ENCODE measurements at places on chromosomes 5 and 9.

GRCh38 chr5:68443091-68443490, 227.5 kb downstream of the PIK3R1 start:
- DNase-seq, result no peak

DNA sequence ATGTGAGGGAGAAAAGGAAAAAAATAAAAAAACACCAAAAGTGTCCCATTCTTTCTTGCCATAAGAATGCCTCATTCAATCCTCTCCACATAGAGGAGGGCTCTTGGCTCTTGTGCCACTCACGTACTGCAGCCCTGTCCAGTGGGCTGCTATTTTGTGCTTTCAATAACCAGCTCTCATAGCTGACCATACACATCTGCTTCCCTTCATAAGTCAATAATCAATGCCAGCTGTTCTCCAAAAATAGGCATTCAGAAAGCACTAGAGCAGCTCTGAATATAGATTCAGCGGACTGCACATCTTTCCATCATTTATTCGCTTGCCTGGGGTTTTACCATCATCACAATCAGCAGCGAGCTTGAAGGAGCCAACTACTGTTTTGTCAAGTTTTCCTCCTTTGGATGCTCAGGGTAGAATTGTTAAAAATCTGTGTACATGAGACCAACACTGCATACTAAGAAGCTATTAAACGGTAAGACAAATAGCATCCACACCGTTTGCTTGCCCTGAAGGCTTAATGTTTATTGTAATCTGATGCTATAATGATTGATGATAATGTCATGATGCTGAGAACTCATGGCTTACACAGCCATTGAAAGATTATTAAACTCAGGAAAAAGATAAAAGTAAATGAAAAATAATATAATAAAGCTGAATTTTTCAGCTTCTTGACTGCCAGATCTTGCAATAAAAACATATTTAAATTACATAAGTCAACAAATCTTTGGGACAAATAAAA, 80.0 kb downstream of the OXCT1 start:
- no peak for DNase-seq

GRCh38 chr9:99336005-99336404, 113.9 kb downstream of the SEC61B start:
- DNase-seq, result no peak

GRCh38 chr9:78707481-78707991, 410.6 kb downstream of the PSAT1 start:
- DNase-seq, result no peak

DNA sequence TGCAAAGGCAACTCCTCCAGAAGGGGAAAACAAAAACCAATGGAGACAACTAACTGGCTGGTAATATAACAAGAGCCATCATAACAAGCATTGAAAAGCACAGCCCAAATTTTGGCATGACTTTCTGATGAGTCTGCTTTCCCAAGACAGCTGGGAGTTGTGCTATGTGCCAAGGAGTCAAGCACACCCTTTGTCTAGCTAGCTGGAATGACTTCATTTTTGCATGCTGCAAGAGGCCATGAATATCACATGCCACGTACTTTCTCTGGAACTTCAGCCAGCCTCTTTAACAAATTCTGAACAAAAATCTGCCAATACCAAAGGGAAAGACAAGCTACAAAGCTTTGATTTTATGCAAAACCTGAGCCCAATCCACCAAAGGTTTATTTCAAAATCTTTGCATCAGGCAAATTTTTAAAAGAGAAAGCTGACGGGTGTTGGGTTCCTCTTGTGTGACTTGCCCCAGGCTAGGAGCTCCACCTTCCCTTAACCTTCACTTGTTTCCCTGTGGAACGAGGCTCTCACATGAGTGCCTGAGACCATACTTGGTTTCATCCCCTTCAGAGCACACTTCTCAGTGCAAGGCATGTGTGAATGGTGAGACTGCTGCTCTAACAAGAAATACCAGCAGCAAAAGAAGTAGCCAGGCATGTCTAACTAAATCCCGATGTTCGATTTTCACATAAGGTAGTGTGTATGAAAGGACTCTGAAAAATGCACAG, 47.3 kb downstream of the S1PR3 start:
- no peak for DNase-seq

DNA sequence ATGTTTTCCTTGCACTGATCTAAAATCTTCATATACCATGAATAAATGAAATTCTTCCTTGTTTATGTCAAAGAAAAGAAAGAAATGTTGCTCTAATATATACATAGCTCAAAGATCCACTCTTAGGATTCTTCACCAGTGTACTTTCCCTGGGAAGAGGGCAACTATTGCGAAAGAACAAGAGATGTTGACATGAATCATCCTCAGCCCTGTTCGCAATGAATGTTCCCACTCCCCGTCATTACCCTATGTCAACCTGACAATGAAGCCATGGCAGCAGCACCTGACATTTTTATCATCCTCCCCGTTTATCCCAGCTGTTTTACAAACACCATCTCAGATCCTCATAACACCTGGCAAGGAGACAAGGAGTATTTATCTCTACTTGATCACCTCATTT, 409.1 kb upstream of the GRIA1 start:
- DNase-seq, result no peak

GRCh38 chr5:143182106-143182505, 221.4 kb downstream of the NR3C1 start:
- no peak for DNase-seq

- no peak for DNase-seq
Observed at GRCh38 chr9:76895186-76895585, 10.7 kb downstream of the PRUNE2 start.

DNA sequence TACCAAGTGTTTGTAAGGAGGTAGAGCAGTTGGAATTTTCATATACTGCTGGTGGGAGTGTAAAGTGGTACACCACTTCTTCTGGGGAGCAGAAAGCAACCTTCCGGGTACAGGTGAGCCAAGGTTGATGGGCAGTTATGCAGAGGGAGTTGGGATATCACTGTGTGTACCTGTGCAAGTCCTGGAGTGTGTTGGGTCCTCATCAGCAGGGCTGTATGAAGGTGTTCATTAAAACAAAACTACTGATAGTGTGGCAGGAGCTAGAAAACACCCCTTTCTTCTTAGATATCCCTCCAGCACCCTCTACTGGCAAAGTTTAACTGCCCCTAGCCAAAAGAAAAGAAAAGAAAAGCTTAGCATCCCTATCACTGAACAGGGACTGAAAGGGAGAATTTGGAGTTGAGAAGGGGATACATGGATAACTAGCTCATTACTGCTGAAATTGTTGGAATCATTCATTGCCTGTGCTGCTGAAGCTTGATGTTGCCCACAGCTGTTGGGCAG, 10.7 kb downstream of the MARCHF6 start:
- no peak for DNase-seq

DNA sequence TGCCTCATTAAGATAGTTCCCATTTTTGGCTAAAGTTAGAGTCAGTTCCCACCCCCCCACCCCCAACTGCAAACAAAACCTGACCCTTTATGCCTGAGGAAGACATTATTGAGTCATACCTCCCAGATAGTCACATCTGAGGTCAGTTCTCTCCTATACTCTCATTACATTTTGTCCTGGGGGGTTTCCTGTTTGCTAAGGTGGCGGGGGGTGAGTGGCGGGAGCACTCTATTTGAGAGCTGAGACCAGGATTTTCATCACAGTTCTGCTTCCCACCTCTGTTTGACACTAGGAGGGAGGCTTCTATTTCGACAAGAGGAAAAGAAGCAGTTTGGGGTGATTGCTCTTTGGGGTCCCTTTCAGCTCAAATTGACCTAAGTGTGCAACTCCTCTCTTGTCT, 59.4 kb upstream of the ICE1 start:
- DNase-seq, result no peak

DNA sequence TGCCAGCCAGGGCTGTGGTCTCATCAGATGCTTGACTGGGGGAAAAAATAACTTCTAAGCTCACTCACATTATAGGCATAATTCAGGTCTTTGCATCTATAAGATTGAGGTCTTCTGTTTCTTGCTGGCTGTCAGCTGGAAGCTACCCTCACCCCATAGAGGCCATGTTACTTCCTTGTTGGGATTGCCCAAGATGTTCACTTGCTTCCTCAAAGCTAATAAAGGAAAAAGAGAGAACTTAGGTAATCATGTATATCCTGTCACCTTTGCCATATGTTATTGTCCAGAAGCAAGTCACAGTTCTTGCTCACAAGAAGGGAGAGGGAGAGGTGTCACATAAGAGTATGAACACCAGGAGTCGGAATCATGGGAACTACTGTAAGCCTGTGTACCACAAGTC, 38.7 kb upstream of the ANKRD34B start:
- no peak for DNase-seq

DNA sequence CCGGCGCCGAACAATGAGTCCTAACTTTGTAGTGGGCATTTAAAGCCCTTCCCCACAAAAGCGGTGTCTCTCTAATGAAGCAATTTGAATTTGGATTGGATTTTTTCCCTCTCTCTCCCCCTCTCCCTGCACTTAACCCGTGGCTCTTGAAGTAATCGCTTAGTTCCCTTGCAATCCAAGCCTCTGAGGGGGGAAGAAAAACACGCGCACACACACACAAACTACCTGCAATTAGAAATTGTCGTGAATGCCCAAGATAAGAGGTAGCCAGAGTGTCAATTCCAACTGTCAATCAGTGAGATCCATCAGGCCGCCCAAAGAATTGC, 1.2 kb downstream of the LHX6 start:
- DNase-seq, result no peak

DNA sequence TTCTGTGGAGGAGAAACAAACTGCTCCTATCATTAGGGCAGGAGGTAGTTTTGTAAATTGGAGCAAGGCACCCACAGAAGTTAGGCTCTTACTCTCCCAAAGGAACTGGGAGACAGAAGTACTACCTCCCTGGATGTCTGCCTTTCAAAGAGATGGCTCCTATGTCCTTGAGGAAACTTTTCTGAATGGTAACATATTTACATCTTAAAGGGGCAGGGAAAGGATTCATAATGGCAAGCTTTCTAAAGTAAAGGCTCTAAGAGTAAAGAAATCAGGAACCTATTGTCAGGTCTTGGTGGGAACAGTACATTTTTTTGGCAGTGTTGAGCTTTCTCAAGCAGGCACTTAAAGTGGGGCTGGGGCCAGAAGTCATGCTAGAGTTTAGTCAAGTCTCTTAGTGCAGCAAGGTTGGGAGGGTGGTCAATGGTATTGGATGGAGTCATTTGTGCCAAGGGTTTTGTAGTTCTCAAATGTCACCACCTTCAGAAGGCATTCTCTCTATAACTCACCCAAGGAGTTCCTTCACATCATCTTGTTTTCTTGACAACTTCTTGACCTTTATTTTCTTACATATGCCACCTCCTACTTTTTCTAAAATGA, 26.3 kb upstream of the NDFIP1 start:
- DNase-seq, result no peak

GRCh38 chr5:142872795-142873194, 102.6 kb downstream of the ARHGAP26 start:
- no peak for DNase-seq

DNA sequence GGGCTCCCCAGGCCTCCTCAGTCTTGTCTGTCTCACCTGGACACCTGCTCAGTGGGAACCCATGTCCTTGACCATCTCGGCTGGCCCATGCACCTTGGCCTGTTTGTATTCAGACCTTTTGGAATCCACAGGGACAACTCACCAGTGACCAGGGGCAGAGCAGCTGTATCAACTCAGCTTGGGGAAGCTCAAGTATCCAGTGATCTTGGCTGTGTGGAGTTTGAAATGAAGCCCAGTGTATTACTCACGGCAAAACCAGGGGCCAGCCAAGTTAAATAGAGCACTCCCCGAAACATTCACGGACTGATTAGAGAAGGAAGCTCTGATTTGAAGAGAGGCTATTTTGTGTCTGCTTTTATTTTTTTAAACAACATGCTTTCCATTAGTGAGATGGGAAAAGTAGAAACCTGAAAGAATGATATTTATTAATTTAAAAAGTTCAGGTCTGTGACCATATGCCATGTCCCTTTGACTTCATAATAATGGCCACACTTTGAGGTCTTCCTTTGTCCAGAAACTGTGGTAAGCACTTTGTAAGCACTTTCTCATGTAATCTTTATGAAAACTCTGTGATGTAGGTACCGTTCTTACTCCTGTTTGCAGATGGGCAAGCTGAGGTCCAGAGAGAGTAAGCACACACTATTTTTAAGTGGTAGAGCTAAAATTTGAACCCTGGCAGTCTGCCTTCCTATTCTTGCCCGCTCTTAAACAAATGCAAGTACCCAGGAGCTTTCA, 656.5 kb downstream of the BNC2 start:
- DNase-seq, result no peak

DNA sequence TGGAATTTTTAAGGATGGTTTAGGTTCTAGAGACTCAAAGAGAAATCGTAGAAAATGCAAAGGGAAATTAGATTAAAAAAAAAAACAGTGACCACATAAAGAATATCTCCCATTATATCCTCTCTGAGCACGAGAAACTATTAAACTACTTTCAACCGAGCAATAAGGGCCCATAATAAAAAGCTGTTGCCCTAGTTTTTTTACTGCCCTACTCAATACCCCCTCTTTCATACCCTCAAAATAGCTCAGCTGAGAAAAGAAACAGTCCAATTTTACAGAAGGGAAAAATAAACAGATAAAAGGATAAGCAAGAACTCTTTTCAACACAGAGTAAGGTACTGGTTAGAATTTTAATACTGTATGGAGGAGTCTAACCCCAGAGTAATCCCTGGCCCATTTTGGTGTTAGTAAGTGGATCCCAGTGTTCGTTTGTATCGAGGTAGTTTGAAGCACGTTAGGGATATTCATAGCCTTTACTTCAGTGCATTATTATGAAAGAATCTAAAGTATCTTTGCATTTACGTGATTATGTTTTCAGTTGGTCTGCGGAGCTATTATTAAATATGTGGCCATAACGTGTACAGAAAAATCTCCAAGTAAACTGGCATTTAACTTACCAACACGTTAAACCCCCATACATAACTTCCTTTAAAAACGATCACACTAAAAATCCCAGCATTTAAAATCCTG, 980 bp upstream of the RHOBTB3 start:
- DNase-seq, result no peak

DNA sequence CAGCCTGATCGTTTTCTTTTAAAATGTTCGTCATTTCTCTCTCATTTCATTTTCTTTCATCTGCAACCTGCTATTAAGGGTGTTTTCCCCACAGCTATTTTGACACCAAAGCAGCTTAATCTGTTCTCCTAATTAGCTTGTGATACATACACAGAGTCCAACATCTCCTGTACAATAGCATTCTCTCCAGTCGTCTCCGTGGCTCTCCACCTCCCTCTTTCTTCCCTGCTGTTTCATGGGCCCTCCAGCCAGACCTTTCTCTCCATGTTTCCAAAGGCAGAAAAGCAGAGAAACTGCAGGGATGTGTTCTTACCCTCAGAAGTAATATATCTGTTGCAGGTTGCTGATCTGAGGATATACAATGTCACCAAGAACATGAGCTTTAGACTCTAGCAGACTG, 88.8 kb upstream of the SPOCK1 start:
- DNase-seq, result no peak

DNA sequence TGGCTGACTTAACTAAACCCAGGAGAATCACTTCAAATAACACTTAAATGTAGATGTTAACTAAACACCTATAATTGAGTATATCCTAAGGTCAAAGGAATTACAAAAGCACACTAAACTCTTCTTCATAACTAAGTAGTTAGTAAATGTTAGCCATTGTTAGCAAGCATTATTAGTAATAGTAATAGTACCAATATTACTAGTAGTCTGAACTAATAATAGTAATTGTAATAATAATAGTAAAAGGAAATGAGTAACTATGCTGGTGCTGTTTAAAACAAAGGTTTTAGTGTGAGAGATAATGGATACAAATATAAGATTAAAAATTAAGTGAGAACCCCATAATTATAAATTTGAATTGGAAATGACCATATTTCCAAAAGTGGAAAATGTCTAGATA, 641.9 kb upstream of the RORB start:
- DNase-seq, result no peak
